Naive thymus-derived CD8-positive, alpha-beta T cell (primary cell): ENCODE measurements at places on chromosomes 3 and 15.

- DNase-seq, result no peak
Observed at GRCh38 chr15:89400782-89401545, 66.3 kb upstream of the POLG start.

DNA sequence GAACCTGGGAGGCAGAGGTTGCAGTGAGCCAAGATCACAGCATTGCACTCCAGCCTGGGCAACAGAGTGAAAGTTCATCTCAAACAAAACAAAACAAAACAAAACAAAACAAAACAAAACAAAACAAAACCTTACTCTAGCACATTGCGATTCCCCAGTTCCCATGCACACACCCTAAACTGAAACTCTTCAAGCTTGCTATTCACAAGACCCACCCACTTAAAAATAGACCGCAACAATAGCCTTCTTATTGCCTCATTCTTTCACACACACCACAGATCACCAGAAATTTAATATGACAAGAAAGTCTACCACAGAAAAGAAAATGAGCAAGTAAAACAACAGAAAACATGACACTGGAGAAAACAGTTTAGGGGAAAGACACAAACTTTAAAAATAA, 598.4 kb downstream of the FHIT start:
- DNase-seq, result no peak

DNA sequence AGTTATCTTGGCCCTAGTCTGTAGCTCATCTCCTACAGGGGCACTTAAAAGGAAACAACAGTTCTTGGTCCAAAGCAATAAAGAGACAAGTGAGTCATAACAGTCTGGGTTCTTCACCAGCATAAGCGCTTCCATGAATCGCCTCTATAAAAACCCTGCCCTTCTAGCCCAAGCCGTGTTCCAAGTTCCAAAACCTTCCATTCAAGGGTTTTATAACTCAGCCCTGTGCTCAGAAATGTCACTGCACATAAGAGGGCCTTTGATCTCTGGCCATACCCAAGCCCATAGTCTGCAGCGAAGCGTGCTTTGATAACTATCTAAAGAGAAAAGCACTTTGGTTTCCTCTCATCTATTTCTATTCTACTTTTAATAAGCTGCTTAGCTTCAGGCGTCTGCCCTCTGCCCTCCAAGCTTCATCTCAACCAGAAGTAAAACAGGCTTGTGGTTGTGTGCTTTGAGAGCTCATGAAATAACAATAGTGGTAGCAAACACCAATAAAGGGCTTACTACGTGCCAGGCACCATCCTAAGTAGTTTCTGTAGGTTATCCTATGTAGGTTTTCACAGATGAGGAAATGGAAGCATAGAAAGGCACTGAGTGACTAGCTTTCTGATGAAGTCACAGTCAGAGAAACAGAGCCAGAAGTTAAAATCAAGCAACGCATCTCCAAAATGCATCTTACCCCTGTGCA, 64.0 kb upstream of the AKAP13 start:
- peak; percentile 39 for DNase-seq

- DNase-seq, result no peak
Observed at GRCh38 chr3:174218016-174218415, 641.1 kb upstream of the NAALADL2 start.

DNA sequence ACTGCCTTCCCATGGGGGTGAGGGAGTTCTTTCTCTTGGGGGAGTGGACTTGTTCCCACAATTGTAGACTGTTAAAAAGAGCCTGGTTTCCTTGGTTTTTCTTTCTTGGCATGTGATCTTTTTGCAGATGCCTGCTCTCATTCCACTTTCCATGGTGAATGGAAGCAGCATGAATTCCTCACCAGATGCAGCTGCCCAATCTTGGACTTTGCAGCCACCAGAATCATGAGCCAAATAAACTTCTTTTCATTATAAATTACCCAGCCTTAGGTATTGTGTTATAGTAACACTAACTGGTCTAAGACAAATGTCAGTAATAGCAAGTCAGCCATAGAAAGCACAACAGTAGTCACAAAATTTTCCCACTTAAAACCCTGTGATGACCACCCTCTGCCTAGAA, 260.5 kb upstream of the THBS1 start:
- no peak for DNase-seq

- DNase-seq, result peak; percentile 51
Observed at GRCh38 chr15:101014921-101015841, 96.0 kb downstream of the LRRK1 start.

DNA sequence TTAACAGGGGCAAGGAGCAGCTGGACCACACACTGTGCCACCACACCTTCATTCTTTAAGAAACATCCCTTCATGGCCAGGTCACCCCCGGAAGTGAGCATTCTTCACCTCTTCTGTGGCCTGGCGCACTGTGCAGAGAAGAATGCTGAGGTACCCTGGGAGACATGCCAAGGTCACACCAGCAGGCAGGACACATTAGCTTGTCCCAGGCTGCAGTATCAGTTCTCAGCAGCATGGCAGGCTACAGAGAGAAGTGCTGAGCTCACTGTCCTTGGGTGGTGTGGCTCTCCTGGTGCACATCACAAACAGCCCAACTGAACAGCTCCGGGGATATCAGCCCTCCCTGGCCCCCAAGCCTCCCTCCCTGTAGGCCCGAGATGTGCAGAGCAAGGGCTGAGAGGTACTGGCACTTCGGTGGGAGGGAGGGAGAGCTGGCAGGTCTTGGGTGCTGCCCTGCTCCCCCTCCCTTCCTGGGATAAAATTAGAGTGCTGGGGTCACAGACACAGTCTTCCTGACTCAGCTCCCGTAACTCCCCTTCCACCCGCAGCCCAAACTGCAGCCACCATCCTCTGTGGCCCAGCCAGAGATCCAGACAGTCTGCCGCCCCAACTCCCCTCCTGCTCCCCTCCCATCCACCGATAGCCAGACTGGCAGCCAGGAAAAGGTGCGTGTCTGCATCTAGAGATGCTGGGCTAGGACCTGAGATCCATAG, 13.4 kb downstream of the SEMA7A start:
- DNase-seq, result no peak

- DNase-seq, result no peak
Observed at GRCh38 chr15:36004891-36005490, 459.0 kb upstream of the DPH6 start.

DNA sequence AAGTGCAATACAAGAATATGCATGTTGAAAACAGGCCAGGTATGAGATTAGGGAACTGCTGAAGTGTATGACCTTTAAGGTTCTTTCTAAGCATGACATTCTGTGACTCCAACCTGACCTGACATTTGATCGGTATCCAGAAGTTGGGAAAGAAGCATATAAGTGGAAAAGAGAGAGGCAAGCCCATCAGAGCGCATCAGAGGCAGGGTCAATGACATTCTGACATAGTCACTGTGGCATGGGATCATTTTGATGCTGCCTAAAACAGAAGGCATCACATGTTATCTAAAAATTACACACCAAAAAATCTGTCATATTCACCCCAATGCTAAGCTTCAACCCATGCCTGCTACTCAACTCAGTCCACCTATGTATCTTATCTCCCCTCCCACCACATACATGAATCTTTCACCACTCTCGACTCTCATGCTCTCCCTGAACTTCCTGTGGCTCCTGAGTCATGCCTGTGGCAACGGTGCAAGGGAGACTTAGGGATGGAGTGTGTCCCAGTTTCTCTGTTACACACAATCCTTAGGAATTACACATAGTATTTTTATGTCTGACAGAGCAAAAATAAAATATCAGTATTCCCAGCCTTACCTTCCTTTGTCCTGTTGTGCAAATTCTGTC, 20.5 kb upstream of the LRRN1 start:
- no peak for DNase-seq

DNA sequence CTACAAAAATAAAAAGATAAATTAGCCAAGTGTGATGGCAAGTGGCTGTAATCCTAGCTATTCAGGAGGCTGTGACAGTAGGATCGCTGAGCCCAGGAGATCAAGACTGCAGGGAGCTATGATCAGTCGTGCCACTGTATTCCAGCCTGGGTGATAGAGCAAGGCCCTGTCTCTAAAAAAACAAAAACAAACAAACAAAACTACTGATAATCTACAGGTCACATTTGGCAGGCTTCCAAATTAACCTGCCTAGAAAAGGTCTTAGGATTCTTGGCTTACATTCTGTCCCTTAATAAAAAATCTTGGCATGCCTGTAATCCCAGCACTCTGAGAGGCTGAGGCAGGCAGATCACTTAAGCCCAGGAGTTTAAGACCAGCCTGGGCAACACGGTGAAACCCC, 33.4 kb upstream of the SETD2 start:
- no peak for DNase-seq

DNA sequence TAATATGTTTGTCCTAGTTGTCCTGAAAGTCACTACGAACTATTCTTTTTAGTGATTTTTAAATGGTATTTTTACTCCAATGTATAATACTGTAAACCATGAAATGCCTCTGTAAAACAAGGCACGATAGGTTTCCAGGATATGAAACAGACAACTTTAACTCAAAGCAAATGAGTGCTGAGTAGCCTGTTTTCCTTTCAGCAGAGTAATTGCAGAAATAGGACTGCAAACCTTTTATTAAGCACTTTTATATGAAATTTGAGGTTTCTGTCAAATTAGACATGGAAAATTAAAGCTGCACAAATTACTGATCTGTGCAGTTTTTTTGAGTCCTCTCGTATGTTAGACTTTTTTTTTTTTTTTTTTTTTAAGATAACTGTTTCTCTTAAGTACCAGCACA, 16.2 kb downstream of the AKAP13 start:
- no peak for DNase-seq

- DNase-seq, result no peak
Observed at GRCh38 chr15:48530528-48530927, 115.0 kb downstream of the FBN1 start.

- DNase-seq, result no peak
Observed at GRCh38 chr3:38497031-38497430, 891 bp downstream of the EXOG start.

DNA sequence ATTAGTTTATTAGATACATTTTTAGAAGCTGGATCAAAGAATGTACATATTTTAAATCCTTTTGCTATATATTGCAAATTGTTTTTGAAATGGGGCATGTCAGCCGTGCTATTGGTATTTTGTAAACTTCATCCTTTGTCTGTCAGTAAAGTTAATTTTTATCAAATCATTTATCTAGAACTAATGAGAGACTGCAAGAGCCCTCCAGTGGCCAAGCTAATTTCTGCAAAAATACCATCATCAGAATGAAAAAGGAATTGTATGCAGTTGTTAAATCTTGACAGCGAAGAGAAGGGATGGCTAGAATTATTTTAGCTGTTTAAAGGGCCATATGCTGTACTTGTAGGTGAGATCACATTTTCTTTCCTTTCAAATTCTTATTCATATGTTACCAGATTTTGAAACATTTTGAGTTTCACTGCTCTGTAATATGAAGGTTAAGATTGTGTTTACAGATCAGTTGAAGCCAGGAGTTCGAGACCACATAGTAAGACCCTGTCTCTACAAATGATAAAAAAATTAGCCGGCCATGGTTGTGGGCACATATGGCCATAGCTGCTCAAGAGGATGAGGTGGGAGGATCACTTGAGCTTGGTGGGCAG, 8.1 kb upstream of the CLDN11 start:
- no peak for DNase-seq

- no peak for DNase-seq
Observed at GRCh38 chr15:50149090-50149489, 30.1 kb upstream of the ATP8B4 start.

DNA sequence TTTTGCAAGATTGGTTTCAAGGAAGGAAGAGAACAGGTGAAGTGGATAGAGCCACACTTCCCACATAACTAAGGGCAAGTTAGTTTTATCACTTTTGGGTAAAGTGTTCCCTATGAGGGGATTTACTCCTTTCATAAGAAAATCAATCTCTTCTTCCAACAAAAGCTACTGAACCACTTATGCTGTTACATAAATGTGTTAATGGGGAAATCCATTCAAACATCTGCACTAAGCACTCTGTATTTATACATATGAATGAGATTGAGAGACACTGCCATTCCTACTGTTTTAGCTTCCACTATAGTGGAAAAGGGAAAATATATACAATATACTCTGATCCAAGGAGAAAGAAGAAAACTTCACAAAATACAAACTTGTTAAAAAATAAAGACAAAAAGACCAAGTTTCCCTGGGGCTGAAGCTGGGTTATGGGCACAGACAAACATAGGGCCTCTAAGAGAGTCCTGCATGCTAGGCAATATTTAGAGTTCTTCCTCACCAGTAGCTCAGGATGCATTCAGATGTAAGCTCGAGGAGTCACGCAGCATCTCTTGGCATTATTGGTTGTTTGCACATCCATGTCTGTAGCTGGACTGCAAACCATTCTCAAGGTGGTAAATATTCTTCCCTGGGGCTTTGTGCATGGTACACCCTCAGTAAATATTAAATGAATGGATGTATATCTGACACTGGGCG, 454.2 kb downstream of the FGF12 start:
- DNase-seq, result no peak

- DNase-seq, result no peak
Observed at GRCh38 chr3:149819432-149819831, 6.4 kb downstream of the RNF13 start.

- no peak for DNase-seq
Observed at GRCh38 chr3:35505181-35505580, 134.1 kb upstream of the ARPP21 start.

DNA sequence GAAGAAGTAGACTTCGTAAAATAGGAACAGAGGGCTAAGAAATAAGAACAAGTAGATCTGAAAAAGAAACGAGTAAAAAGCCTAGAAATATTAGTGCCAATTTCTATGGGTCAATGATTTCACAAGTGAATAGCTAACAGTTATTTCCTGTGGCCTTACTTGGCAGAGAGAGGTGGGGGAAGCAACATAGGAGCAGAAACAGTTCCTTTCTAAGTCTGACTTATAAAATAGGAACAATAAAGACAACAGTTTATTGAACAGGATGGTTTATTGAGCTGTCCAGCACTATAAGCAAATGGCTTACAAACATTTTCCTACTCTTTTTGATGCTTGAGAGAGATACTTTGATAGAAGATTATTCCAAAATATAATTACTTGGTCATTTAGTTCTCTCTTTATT, 37.9 kb downstream of the AGTR1 start:
- no peak for DNase-seq

GRCh38 chr3:21055015-21055414, 696.0 kb downstream of the ZNF385D start:
- DNase-seq, result no peak

DNA sequence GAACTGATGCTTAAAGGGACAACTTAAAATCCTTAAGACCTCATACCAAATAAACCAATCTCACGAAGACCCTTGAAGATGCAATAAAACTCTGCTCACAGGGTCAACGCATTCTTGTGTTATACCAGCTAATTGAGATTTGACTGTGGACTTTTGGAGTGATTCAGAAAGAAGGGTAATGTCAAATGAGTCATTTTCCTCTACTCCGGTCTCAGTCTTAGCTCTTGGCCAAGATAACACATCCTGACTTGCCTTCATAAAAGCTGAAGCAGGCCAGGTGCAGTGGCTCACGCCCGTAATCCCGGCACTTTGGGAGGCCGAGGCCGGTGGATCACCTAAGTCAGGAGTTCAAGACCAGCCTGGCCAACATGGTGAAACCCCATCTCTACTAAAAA, 3.8 kb downstream of the PKM start:
- no peak for DNase-seq

GRCh38 chr15:82294061-82294690, 31.6 kb downstream of the SAXO2 start:
- DNase-seq, result no peak

GRCh38 chr3:172084871-172085556, 45.6 kb downstream of the FNDC3B start:
- no peak for DNase-seq

- DNase-seq, result no peak
Observed at GRCh38 chr3:126294211-126294808, 62.9 kb downstream of the KLF15 start.
